ENCODE measurements at places on chromosomes 3 and 15.

DNA sequence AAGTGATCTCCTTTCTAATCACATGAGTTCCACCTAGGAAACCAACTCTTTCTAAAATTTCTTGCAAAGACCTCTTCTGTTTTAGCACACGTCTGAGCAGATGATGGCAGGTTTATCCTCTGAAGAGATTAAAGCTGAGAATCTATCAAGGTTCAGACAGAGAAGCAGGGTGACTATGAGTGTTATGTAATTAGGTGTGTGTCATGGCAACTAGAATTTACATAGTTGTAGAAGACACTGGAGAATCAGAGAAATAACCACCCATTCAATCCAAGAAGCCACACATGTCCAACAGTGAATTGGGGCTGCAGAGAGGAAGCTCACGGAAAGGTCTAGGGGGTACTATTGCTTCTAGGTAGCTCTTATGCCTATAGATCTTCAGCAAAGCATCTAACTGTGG lies 600.5 kb downstream of the PYDC2 start:
- no peak for DNase-seq

GRCh38 chr15:31407376-31407775 lies 80.7 kb downstream of the KLF13 start:
- no peak for DNase-seq

DNA sequence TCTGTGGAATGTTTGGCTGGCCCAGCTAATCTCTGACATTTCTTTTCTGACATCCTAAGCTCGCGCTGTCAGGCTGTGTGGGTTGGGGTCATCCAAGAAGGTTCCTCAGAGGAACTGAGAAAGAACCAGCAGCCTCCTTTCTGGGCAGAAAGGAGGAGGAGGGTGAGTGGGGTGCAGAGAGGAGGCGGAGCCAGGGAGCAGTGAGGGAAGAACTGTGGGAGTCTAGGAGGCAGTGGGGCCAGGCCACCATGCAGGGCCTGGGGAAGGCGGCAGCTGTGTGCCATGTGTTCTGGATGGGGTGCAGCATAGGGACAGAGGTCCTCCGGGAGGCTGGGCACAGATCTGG lies 5.3 kb downstream of the SEMA7A start:
- DNase-seq: no peak

DNA sequence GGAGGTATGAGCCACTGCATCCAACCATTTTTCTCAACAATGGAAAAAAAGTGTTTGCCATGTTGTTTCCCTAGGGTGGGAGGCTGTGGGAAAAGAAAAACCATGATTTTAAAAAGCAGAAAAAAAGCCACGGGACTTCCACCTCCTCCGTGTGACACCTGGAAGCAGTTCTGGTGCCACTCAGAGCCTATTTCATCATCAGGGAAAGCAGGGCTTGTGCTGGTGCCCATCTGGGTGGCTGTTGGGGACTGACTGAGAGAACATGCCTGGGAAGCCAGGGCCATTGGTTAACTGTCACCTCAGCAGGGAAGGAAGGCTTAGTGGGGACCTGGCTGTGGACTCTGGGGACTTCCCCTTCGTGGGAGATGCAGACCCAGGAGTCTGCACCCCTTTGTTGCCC lies 7.3 kb downstream of the RNU5B-1 start:
- peak; percentile 29 for DNase-seq

- DNase-seq: peak; percentile 41
These were observed 34.4 kb downstream of the PAQR9 start for GRCh38 chr3:142929109-142929508.

DNA sequence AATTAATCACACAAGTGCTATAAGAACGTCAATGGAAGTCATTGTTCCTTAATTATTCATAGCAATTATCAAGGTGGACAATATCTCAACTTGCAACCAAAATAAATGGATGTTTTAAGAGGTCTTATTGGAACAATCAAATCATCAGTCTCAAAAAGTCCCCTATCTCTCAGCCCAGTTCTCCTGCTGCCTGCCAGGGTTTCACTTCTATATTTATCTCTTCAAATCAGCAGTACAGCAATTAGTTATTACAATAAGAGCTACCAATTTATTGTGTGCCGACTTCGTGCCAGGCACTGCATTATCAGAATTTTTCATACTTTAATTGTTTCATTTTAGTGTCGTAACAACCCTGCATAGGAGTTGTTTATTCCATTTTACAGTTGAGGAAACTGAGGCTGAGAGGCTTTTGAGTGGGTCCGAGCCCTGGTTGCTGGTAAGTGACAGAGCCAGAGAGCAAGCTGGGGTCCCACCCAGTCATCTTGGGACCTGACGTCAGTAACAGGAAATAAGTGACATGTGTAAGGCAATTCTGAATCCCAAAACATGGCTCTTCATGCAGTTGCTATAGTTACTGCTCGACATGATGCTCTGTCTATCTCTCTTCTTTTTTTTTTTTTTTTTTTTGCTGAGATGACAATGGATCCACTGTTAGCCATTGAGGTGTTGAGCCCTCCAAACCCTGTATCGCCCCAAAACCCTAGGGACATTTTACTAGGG lies 8.8 kb upstream of the KCTD6 start:
- peak; percentile 39 for DNase-seq

DNA sequence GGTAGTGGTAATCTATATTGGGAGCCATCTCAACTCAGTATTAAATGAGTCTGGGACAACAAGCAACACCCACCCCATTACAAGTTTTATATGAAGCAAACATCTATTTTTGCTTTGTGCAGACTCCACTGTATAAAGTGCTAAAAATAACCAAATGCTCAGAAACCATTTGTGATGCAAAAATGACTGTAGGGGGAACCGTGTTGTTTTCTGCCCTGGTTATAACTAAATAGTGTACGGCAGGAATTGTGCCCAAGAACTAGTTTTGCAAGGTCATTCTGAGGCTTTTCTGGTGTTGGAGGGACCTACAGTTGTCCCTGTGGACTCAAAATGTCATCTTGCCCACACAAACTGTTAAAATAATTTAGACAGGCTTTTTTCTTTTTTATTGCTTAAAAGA lies 88.3 kb downstream of the ITPR1 start:
- DNase-seq: no peak

- DNase-seq: no peak
These were observed 44.8 kb downstream of the FGD5 start for GRCh38 chr3:14863333-14864100.

GRCh38 chr15:88959445-88959844 lies 46.3 kb upstream of the MFGE8 start:
- no peak for DNase-seq

Data from NCI-H524 (cell line).